Activated naive CD4-positive, alpha-beta T cell (primary cell): ENCODE measurements at places on chromosomes 5 and 9.

GRCh38 chr9:81035171-81035570 is 654.2 kb downstream of the TLE1 start:
- no peak for DNase-seq

- no peak for DNase-seq
Measured at GRCh38 chr9:76519075-76519835, 60.3 kb downstream of the GCNT1 start.

GRCh38 chr5:153783362-153783658 is 255.4 kb downstream of the FAM114A2 start:
- DNase-seq = no peak

GRCh38 chr5:38835887-38836286 is 9.9 kb upstream of the OSMR start:
- no peak for DNase-seq

DNA sequence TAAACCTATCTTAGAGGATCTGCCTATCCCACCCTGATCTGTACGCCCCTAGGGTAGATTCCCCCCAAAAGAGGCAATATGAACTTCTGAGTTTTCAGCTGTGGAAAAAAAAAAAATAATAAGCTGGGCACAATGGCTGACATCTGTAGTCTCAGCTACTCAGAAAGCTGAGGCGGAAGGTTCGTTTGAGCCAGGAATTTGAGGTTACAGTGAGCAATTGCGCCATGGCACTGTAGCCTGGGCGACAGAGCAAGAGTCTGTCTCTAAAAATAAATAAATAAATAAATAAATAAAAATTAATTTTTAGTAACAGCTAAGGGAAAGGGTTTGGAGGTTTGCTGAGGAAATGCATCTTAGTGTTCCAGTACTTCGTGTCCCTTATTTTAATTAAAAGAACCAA is 21.1 kb upstream of the SLC28A3 start:
- no peak for DNase-seq
